T-helper 9 cell (primary cell): ENCODE measurements at places on chromosomes 7 and 10.

GRCh38 chr7:134705716-134706115, 59.1 kb downstream of the BPGM start:
- DNase-seq = no peak

GRCh38 chr10:69045441-69046300, 42.2 kb upstream of the SRGN start:
- DNase-seq = no peak

DNA sequence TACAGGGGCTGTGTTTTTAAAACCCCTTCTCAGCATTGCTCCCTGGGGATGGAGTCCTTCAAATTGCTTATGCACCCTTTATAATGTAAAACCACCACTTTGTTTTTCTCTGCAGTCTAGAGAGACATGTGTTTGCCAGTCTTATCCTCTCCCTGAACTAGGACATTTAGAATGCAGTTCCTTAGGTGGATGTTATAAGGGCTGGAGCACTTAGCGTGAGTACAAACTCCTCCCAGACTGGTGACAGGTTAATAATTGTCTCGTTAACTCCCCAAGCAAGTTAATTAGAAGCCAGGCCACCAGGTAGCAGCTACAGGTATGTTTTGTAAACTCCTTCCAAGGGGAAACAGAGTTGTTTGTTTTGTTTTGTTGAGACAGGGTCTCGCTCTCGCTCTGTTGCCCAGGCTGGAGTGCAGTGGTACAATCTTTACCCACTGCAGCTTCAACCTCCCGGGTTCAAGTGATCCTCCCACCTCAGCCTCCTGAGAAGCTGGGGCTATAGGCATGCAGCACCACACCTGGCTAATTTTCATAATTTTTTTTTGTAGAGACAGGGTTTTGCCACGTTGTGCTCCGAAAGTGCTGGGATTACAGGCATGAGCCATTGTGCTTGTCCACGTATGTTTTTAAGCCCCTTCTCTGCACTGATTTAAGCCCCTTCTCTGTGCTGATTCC, 100.2 kb downstream of the FAM107B start:
- DNase-seq = no peak

- no peak for DNase-seq
Measured at GRCh38 chr10:29508554-29509244, 126.1 kb downstream of the SVIL start.

DNA sequence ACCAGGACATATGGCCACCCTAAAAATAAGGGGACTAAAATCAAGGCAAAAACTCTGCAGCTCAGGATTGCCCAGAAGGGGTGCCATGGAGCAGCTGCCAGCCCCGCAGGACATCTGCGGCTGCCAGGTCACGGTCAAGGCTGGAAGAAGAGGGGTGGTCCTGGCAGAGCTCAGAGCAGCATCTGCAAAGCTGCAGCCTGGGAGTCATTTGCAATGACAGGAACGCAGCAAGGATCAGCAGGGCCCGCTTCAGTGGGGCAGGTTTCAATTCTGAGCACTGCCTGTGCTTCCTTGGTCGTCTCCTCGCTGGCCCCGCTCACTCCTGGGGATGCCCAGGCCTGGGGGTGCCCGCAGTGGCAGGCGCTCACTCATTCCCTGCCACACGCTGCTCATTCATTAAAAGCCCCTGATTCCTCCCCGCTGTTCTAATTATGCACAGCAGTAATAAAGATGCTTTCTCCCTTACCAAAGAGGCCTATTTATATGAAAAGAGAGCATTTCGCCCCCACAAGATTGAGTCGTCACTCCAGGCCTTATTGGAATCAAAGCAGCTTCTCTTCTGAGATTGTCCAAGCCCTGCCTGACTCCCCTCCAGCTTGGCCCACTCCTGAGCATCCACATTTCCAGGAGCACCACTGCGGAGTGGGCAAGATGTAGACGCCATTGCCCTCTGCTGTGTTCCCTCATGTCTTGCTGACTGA, 4.6 kb downstream of the HSPA12A start:
- DNase-seq = no peak

DNA sequence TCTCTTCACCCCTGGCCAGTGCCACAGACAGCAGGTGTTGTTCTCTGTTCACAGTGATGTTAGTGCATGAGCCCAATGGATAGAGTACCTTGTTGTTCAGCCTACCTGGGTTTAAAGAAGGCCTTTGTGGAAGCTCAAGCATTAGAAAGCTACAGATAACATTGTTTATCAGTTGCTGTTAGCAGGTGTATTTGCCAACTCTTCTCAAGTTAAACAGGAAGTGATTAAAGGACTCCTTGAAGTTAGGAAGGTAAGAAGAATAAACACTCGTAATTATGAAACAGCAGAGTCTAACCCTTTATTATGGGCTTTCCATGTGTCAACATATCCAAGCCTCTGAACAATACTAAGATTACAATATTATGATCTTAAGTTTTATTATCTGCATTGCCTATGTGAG, 25.9 kb downstream of the RGR start:
- DNase-seq = no peak

GRCh38 chr7:123994449-123994848, 38.4 kb downstream of the TMEM229A start:
- DNase-seq = no peak

- DNase-seq = no peak
Measured at GRCh38 chr7:39073432-39073831, 95.7 kb downstream of the POU6F2 start.

- no peak for DNase-seq
Measured at GRCh38 chr7:157998884-157999552, 588.6 kb downstream of the PTPRN2 start.

DNA sequence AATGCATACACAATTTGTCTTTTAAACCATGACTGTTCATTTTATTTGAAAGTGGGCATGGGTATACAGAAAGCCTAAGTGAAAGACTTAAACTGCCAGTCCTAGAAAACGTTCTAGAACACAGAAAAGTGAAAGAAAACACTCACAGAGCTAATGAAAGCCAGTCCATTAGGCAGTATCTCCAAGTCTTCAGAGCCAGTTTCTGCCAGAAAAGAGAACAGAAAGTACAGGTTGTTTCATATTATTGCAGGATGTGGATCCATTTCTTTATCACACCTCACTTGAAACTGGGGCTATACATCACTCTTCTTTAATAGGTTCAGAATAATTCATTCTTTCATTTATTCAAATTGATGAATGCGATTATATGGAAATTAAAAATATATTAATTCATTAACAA, 7.7 kb downstream of the PON1 start:
- no peak for DNase-seq

- DNase-seq = no peak
Measured at GRCh38 chr10:80878330-80878729, 340.6 kb downstream of the SH2D4B start.

GRCh38 chr10:30371954-30372353, 22.9 kb upstream of the MTPAP start:
- DNase-seq = no peak

GRCh38 chr10:71534568-71535194, 138.0 kb downstream of the CDH23 start:
- DNase-seq = no peak

DNA sequence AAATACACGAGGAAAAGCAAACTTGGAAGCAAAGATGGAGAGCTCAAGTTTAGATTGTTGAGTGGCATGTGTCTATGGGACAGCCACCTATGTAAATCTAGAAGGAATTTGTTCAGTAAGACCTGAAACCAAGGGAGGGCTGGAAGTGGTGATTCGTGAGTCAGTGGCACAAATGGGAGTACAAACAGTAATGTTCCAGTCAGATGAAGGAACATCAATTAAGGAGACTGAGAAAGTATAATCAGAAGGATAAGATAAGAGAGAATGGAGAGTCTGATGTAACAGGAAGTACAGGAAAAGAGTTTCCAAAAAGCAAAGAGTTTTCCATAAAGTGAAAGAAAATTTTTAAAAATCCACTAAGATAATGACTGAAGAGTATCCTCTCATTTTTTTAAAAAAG, 544.2 kb downstream of the KIF20B start:
- DNase-seq = no peak

GRCh38 chr7:75988568-75989499, 5.6 kb downstream of the TMEM120A start:
- DNase-seq = no peak

DNA sequence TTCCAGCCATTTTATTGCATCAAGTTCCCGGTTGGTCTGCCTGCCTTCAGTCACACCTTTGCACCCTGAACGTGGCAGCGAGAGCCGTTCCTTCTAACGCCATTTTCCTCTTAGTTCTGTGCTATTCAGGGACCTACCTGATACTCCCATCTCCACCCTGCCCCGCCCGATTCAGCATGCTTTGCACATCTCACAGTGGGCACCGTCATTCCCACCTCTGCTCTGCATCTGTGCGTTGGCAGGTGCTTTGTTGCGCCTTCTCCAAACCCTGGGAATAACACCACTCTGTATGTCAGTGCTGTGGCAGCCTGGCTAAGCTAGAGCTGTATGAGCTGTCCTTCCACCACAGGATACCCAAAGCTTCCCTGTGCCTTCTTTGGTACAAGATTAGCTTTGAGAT, 96.8 kb downstream of the ACTR3B start:
- DNase-seq = no peak
